Activated naive CD4-positive, alpha-beta T cell treated with Interleukin-2 at 50 U/mL for 16 hours (primary cell): ENCODE measurements at places on chromosomes 2 and 18.

DNA sequence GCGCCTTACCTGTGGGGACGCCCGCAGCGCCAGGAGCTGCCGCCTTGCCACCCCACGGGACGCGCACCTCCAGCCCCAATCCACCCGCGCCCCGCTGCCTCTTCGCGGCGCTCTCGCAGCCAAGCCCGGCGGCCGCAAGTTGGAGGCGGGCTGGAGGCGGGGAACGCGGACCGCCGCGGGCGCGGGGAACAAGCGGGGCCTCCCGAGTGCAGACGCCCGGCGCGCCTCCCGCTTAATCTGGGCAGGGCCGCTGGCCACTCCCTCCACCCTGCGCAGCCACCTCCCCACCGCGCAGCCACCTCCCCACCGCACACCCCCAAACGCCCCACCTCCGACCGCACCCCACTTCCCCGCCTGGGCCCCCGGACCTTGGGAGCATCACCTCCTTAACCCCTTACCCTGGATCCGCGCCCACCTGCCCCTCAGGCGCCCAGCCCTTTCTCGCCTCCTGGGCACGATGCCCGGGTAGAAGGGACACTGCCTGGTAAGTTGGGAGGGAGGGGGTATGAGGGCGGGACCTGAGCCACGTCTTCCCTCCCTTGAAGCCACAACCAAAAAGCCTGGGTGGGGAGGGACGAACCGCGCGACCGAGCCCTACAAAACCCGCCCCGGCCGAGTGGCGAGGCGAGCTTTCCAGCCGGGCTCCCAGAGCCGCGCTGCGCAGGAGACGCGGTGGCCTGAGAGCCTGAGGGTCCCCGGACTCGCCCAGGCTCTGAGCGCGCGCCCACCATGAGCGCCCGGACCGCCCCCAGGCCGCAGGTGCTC is at the start of the genes COL4A3 and COL4A4:
Gene COL4A3, plus strand, starts transcription at position 627 of the 765 bp plus-strand sequence. Its CDS starts 103 bp downstream, at position 730.
Gene COL4A4, minus strand, starts transcription at position 208 of the 765 bp plus-strand sequence. CDS start 16,722 bp downstream, outside the sequence.
- DNase-seq = no peak

DNA sequence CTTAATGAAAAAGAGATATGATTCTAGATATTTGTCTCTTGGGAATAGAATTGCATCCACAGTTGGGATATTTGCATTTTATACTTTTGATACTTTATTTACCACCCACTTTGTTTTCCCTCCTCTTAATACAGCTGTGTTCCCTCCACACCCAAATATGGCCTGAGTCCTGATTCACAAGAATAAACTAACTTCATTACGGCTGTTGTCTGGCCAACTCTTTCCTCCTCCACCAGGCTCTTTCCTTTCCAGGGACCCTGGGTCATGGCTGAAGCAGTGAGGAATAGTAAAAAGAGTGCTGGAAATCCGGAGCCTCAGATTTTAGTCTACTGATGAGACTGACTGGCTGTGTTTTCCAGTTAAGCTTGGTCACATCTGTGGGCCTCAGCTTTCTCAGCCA is 48.4 kb upstream of the STAM2 start:
- no peak for DNase-seq

DNA sequence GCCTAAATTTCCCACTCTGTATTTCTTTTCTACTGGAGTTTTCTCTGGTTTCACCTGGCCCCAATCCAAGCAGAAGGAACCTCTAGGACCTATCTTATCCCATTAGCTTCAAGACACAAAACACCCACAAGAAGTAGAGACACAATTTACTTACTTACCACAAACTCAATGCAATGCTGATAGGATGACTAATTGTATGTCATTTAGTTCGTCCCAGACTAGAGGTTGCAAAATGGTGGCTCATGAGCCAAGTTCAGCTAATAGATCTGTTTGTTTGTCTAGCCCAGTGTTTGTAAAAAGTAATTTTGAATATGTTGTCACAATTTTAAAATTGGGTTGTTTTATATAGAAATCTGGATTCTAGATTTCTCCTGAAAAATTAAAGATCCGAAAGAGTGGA is 34.7 kb upstream of the ZSWIM2 start:
- no peak for DNase-seq

DNA sequence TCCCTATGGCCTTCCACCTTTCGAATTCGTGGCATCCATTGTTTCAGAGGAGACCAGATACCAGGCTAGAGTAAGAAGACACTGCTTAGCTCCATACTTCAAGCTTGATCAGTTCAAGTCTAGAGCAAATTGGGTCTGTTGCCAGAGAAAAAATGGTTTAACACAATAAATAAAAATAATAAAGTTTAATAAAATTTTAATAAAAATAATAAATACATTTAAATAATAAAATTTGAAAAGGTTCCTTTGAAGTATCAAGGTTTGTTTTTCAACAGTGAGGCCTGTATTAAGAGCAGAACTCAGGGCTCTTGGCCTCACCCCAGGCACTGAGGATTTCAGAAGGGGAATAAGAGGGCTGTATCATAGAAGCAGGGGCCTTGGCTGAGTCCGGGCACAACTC is 105.6 kb upstream of the REV1 start:
- DNase-seq = no peak

DNA sequence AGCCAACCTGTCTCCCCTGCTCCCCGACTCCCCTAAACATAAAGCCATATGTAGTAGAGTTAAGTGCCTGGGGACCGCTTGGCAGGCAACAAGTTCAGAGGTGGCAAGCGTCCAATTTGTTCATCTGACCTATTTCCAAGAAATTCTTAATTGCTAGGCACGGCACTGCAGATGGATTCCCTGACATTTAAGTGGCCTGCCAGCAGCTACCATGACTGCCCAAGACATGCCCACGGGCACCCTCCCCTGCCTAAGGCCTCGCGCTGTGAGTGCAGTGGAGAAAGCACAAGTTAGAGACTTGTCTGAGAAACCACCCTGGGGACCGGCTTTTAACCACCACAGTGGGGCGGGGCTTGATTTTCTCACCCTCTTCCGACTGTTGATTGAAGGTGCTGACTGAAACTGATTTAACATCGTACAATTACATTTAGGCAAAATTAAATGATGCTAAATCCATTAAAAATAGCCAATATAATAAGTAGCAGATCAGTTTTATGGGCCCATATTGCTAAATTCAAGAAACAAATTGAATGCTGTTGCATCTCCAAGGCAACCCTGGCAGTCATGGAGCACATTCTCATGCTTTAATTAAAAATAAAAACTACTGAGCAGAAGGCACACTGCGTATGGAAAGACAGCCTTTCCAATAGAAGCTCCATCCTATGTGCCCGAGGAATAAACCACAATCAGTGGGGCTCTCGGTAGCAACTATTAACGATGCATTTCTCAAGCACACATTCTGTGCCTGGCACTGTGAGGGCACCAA is 163.6 kb upstream of the ACAA2 start:
- DNase-seq = no peak

DNA sequence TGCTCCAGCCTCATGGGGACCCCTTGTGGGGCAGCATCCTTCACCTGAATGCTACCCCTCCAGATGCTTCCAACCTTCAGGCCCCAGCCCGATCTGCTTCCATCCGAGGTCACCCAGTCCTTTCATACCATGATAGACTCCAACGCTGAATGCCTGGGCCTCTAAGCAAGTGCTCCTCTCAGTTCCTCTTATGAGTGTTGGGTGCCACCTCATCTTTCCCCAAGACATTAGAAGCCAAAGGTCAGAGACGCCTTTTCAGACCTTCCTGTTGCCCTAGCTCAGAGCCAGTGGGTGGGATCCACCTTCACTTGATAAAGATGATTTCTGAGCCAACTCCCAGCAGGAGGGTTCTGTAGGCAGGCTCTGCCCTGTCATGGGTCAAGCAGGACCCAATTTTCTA is 174.5 kb upstream of the MGAT5 start:
- no peak for DNase-seq

DNA sequence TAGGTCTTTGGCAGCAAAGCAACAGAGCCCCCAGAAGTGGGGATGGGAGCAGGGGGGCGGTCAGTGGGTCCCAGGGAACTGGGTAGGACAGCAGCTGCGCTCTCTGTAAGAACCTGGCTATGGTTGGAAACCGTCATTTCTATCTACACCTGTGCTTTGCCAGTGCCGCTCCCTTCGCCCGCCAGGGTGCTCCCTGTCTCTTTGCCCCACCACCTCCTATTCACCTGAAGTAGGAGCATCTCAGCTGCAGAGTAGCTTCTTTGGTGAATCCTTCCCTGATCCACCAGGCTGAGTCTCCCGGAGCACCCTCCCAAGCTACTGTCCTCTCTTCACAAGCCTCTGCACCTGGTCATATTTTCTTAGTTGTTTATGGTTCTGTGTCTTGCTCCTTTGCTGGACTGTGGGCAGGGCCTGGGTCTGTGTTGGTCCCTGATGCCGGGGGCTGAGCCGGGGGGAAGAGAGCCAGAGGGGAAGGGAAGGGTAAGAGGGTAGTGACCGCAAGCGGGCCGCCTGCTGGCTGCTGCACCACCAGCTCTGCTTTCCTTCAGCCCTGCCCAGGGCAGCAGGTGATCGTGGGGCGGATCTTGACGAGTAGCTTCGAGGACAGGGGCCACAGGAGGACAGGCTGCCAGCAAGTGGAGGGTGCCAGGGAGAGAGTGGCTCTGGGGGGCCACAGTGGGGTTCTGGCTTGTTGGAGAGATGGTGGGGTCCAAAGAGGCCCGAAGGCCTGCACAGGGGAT is 45.2 kb downstream of the INPP5D start:
- DNase-seq = no peak
